ENCODE measurements at places on chromosomes 3 and 15.

- no peak for DNase-seq
Observed at GRCh38 chr15:39781967-39782302, 706 bp downstream of the FSIP1 start.

- peak; percentile 54 for DNase-seq
Observed at GRCh38 chr3:11719406-11720303, 75.9 kb upstream of the VGLL4 start.

DNA sequence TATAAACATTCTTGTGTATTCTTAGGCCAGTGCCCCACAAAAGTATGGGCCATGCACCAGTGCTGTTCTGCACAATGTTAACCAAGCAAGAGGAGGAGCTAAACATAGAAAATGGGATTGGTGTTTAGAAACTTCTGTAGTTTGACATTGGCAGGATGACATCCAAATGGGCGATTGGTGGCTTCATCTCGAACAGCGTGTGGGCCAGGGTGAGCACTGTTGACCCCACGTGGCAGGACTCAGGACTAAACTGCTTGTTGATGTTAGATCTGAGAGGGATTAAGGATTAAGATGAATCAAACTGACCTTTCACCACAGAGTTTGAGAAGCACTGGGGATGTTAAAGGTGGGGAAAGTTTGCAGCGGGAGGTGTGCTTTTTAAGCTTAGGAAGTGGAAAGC lies 31.9 kb downstream of the ZNF710 start:
- no peak for DNase-seq

- no peak for DNase-seq
Observed at GRCh38 chr15:51576911-51577500, 45.6 kb downstream of the DMXL2 start.

- no peak for DNase-seq
Observed at GRCh38 chr3:89957451-89957850, 850.0 kb downstream of the EPHA3 start.
